ENCODE measurements at places on chromosomes 12 and 14.
A peak's percentile ranks its signal among the peaks of the same experiment; 100 is the strongest.

GRCh38 chr14:86057018-86057667 lies 527.2 kb downstream of the FLRT2 start:
- no peak for DNase-seq

GRCh38 chr14:26845151-26845818 lies 247.5 kb upstream of the NOVA1 start:
- no peak for DNase-seq

DNA sequence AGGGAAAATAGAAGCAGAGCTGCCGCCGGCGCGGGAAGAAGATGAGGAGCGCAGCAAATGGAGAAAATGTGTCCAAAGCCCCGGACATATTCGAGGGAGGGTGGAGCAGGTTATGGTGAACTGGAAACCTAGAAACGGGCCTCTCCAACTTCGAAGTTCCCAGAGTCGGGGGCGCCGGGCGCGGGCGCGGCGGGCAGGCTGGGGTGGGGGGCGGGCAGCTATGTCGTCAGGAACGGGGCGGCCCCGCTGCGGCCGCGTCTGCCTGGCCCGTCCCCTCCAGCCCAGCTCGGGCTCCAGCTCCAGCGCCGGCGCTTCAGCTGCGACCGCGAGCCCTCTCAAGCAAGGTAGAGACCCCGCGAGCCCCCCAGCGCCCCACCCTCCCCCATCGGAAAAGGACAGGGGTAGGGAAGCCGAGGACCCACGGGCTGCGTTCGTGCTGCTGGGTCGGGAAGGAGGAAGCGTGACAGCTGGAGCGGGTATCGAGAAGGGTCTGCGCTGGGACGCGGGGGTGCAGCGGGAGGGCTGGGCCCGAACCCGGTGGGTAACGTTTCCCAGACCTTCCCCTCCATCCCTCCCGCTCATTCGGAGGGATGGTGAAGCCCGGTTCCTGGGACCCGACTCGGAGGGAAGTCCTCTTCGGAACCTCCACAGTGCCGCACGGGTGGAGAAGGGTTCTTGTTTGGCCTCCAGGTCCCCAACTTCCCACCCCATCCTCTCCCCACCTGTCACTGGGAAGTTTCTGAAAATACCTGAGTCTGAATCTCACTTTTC lies 1.0 kb downstream of the DGKA start:
- DNase-seq, result no peak

DNA sequence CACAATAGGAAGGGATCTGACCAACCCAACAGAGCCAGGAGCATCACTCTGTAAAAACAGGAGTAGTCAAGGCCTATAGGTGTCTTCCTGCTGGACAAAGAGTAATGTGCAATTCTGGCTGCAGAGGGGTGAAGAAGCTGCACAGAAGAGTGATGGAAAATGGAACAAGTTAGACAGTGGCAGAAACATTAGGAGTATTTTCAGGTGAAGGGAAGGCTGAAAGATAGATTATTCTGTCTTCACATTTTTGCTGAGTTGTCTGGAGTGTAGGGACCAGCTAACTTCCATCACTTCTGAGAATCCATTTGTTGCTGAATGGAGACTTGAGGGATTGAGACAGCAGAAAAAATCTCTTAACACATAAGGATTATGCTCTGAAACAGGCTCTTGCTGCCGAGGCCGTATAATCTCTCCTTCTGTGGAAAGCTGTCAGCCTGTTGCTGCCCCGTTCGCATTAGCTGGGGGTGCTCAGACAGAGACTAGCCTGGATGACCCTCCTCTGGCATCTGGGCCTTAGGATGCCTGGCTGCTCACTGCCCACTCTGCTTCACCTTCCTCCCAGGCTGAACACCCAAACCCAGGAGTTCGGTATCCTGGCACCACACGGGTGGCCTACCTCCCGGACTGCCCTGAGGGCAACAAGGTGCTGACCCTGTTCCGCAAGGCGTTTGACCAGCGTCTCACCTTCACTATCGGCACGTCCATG lies 3.1 kb upstream of the ARHGEF25 start:
- DNase-seq, result no peak

GRCh38 chr12:100798286-100799160 lies 3.9 kb downstream of the ANO4 start:
- DNase-seq, result no peak

GRCh38 chr14:101129521-101130167 lies 226.1 kb upstream of the RTL1 start:
- no peak for DNase-seq

DNA sequence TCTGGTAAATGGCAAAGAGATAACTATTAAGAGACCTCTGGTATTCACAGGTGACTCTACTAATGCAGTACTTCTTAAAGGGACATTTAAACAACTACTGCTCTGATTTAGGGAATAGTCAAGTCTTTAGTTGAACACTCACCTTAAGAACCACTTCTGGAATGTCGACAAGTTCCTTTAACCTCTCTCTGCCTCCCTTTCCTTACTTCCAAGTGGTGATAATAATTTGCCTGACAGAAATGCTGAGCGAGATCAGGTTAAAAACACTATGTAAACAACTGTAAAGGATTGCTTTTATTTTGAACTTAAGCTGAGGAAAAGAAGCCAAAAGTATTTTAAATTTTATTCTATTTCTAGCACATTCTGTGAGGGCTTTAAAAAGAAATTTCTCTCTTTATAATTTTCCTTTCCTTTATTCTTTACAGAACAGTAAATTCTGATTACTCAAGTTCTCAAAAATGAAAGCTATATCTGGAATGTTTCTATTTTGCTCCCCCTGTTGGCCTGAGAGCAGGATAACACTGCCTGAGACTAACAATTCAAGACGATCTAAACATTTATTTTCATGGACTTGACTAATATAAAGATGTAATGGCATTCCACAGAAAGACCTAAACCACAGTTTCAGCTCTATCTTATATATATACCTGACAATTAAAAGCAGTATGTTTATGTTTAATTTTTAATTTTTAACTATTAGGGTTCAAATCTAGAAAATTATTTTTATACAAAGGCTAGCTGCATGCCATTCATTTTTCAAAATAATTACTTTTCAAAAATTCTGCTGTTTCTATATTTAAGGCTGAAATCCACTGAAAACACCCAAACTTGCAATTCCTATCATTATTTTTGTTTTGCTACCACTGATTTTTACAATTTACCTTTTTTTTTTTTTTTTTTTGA lies 29.2 kb downstream of the ZCCHC8 start:
- peak; percentile 13 for DNase-seq

DNA sequence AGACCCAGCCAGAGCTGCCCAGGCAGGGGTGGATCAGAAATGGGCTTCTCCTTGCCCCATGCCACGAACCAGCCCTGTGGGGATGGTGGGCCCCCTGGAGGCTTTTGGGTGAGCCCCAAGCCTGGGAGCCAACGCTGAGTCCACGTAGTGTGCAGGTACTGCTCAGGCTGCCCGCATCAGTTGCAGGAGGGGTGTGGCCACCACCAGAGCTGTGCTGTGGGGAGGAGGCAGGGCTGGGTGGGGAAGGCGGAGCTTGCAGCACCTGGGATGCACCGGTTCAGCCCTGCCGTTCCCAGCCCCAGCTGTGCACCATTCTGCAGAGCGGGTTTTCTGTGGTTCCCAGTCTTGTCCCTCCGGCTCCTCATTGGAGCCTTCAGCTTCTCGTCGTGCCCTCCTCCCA lies 36.3 kb downstream of the IL31 start:
- DNase-seq, result peak; percentile 74

GRCh38 chr14:95073947-95074346 lies 83.4 kb downstream of the DICER1 start:
- no peak for DNase-seq

GRCh38 chr14:68703093-68703492 lies 89.8 kb downstream of the ZFP36L1 start:
- DNase-seq, result no peak

GRCh38 chr14:56569174-56569573 lies 10.4 kb upstream of the TMEM260 start:
- DNase-seq, result no peak

DNA sequence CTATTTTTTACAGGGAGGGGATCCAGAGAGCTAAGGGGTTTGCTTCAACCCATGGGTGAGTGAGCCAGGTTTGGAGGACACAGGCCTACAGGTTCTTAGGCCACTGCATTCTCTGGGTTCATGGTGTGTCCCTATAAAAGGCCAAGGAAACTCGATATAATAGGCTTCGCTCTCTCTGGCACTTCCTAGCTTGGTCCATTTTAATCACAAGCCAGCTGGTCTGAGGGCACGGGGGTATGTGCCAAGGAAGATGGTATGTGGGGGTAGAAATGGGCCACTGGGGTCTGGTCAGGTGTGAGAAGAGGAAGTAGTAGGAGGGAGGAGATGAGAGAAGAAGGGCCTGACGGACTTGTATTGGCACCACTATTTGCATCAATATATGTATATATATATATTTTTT lies 4.9 kb downstream of the ETV6 start:
- no peak for DNase-seq

GRCh38 chr14:25050269-25051150 lies 563 bp upstream of the STXBP6 start:
- peak; percentile 89 for DNase-seq

- no peak for DNase-seq
These were observed 304 bp downstream of the KCTD10 start for GRCh38 chr12:109476807-109477184.

- no peak for DNase-seq
These were observed 10.8 kb upstream of the CDH24 start for GRCh38 chr14:23067847-23068788.

DNA sequence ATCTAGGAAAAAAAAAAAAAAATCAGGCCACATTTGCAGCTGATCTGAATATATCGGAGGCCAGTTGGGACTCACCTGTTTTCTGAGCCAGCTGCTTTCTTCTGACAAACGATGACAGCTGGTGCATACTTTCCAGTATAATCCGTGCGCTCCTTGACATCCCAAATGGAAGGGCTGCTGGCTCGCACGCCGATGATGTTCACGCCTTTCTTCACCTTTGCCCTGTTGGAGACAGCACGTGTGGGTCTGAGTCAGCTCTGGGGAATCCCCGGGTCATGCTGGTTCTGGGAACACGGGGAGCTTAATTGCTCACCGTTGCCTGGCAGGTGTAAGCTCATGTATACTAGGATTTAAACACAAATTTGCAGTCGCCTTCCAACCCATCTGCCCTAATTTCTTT lies 372.8 kb downstream of the TMEM132D start:
- DNase-seq, result no peak

- DNase-seq, result no peak
These were observed 4.6 kb downstream of the KRT82 start for GRCh38 chr12:52401526-52401925.

DNA sequence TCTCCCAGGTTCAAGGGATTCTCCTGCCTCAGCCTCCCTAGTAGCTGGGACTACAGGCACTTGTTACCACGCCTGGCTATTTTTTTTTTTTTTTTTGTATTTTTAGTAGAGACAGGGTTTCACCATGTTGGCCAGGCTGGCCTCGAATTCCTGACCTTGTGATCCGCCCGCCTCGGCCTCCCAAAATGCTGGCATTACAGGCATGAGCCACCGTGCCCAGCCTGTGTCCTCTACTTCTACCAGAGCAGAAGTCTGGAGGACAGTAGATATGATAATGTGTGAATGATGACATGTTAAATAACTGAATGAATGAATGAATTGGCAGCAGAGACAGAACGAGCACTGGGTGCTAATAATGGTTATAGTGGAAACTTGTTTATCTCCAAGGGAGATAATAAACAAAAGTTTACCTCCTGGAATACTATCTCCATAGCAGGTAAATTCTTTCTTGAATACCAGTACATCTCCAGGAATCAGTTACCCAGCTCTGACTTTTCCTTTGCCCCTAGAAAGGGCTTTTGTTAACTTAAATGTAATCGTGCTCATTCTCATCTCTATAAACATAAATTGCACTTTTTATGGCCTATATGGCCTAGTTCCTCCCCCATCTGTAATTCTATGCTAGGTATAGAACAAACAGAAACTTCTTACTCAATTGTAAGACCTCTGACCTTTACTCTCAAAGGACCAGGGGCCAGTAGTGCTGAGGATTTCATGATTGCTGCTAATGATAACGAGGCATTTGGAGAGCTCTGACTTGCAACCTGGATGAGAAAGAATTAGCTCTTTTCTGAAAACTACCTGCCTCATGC lies 7.2 kb upstream of the LGALS3 start:
- no peak for DNase-seq

- no peak for DNase-seq
These were observed 406.3 kb downstream of the SLC6A15 start for GRCh38 chr12:84506282-84506681.

- DNase-seq, result no peak
These were observed 59.0 kb downstream of the CLMN start for GRCh38 chr14:95260537-95261361.

- DNase-seq, result no peak
These were observed 128.3 kb upstream of the EVL start for GRCh38 chr14:99936738-99937474.

DNA sequence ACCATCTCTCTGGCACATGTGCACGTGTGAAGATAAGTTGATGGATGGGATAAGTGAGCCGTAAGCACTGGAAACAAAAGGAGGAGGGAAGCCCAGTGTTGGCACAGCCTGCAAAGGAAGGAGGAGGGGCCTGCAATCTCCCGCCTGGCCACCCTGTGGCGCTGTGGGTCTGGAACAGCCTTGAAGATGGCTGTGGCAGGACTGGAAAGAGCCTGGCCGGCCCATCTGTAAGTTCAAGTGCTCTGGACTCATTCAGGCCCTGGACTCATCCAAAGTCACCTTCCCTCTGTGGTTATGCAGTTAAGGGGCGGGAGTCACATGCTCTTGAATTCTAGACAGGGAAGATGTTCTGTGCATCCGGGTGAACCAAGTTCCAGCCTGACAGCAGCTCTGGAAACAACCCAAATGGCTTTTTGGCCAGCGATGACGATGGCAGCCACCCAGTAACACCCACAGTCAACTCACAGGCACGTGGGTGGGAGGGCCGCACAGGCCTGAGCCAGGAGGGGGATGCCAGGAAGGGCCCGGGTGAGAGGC lies 50.4 kb downstream of the CHGA start:
- DNase-seq, result no peak

DNA sequence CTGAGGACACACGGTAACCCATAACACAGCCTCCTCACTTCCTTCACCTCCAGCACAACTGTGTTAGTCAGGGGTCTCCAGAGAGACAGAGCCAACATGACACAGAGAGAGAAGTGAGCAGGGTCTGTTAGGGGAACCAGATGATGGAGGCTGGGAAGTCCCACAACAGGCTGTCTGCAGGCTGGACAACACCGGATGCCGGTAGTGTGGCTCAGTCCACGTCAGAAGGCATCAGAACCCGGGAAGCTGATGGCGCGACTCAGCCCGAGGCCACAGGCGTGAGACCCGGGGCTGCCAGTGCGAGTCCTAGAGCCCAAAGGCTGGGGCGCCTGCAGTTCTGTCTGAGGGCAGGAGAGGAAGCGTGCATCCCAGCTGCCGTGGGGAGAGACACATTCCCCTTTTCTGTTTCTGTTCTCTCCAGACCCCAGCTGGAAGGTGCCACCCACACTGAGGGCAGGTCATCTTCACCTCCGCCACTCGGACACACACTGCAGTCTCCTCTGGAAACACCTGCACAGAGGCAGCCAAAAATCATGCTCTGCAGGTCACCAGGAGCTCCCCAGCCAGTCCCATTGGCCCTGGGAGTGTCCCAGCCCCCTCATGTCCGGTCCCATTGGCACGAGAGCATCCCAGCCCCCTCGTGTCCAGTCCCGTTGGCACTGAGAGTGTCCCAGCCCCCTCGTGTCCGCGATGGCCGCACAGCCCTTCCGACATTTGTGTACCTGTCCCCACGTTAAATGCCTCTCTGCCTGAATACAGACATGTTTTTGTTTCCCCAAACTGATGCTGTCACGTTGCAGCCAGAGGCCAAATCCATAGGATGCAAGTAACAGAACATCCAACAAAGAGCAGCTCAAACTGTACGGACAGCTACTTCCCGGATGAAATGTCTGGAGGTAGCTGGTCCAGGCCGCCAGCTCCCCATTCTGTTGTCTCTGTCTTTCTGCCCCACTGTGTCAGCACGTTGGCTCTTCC lies 7.9 kb upstream of the FBRSL1 start:
- DNase-seq, result no peak

All from DMS79 (cell line).